ENCODE measurements at places on chromosomes 16 and 17.

- DNase-seq = no peak
Measured at GRCh38 chr16:27195941-27196595, 7.3 kb upstream of the KDM8 start.

DNA sequence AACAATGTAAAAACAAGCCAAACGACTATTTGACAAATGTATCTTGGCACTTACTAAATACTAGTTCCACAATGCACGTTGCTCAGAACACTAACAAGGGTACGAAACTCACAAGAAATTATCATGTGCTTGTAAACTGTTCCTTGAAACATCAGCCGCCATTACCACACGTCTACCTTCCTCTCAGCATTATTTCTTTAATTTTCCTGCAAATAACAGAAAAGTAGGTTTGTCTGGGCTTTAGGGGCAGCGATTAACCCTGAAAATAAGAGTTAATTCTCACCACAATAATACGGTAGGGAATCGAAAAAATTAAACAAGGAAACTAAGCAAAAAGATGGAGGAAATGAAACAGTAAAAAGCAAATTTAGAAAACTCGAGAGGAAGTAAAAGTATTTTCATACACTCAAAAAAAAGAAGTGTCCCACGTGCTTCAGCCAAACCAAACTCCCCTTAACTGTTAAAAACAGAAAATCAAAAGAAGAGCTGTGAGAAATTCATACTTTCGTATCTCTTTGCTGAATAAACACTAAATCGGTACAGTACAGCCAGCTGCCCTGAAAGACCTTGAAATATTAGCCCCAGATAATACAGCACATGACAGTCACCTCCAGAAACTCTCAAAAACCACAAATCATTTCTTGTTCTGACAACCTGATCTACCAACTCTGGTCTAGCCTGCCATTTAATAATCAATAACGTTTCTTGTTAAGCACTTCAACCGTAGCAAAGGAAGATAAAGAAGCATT lies 1.2 kb downstream of the ARHGAP17 start:
- DNase-seq = no peak

- DNase-seq = no peak
Measured at GRCh38 chr16:9357829-9358228, 266.4 kb downstream of the HAPSTR1 start.

GRCh38 chr17:49553676-49554335 lies 21.9 kb upstream of the NXPH3 start:
- no peak for DNase-seq

- DNase-seq = no peak
Measured at GRCh38 chr17:69404399-69404798, 10.1 kb upstream of the MAP2K6 start.

- DNase-seq = no peak
Measured at GRCh38 chr16:27945233-27945973, 118.1 kb downstream of the GSG1L start.

- no peak for DNase-seq
Measured at GRCh38 chr17:14719942-14720341, 419.1 kb downstream of the HS3ST3B1 start.

GRCh38 chr17:64780096-64781013 lies 118.2 kb upstream of the SMURF2 start:
- no peak for DNase-seq

- no peak for DNase-seq
Measured at GRCh38 chr16:78323315-78323714, 223.9 kb downstream of the WWOX start.

GRCh38 chr16:67775273-67775672 lies 31.1 kb downstream of the RANBP10 start:
- no peak for DNase-seq

DNA sequence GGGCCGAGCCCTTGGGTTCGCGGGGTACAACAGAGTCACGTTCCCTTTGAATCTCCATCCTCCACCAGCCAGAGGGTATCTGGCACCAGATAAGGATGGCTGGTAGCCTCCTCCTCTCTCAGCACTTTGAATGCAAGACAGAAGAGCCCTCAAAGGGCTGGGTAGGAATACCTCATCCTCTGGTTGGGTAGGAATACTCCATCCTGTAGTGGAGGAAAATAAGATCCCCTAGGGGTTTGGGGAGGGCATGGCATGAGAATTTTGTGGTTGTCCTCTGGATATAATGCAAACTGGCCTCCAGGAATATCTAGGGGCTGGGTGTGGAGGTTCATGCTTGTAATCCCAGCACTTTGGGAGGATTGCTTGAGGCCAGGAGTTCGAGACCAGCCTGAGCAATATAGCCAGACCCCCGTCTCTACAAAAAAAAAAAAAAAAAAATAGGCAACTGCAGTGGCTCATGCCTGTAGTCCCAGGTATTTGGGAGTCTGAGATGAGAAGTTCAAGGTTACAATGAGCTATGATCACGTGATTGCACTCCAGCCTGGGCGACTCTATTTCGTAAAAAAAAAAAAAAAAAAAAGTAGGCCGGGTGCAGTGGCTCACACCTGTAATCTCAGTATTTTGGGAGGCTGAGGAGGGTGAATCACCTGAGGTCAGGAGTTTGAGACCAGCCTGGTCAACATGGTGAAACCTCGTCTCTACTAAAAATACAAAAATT lies 2.7 kb downstream of the IGFBP4 start:
- DNase-seq = no peak

GRCh38 chr17:17150448-17150800 lies 55.7 kb downstream of the PLD6 start:
- no peak for DNase-seq

DNA sequence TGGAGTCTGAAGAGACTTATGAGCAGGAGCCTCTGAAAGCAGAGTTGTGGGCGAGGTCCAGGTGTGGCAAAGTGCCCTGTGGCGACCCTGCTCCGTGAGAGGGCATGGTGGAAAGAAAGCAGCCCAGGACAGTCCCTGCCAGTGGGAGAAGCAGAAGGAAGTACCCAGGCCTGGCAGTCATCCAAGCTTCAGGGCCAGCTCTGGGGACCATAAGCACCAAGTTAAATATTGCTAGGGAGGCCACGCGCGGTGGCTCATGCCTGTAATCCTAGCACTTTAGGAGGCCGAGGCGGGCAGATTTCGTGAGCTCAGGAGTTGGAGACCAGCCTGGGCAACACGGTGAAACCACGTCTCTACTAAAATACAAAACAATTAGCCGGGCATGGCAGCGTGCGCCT lies 4.9 kb upstream of the ASGR1 start:
- DNase-seq = no peak

DNA sequence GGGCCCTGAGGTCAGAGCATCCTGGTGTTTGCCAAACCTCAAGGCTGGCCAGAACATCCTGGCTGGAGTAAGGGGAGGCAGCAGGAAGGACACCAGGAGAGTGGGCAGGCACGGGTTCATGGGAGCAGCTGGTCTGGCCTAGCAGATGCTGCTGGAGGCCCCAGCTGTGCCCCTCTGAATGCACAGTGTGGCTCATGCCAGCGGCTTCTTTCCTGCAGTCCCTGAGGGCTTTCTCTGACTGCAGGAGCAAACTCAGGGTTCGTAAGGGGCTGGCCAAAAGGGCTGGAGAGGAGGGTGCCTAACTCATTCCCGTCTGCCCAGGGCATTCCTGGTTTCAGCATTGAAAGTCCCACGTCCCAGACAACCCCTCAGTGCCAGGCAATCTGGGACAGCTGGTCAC lies 78.7 kb downstream of the ZDHHC7 start:
- DNase-seq = no peak

- peak; percentile 54 for DNase-seq
Measured at GRCh38 chr16:4370570-4371356, 885 bp upstream of the VASN start.

DNA sequence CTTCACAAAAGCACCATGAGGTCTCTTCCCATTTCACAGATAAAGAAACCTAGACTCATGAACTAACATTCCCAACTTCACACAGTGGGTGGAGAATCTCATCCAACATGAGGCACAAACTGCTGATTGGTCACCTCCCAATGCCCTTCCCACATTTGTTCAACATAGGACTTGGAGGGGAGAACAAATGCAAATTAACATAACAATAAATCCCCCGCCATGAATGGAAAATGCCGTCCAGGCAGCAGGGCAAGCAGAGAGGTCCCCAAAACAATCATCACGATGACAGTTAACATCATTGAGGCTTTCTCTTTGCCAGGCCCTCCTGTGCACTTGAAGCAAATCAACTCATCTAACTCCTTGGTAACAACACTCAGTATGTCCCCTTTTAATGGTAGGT lies 185.3 kb downstream of the TMEM132E start:
- no peak for DNase-seq

DNA sequence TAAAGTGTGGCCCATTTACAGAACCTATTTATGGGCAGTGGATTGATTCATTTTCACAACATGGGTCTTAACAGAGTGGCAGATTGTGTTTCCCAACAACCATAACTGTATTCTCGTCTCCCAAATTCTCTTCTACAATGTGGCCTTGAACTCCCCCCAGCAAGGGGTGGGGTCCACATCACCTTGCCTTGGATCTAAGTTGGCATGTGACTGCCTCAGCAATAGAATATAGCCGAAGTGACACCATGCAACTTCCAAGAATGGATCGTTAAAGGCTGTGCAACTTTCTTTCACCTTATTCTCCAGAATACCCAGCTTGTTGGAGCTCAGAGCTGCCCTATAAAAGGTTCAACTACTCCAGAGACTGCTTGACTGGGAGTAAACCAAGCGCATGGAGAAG lies 72.0 kb upstream of the CDH5 start:
- no peak for DNase-seq

- DNase-seq = no peak
Measured at GRCh38 chr16:56513972-56514371, 5.9 kb downstream of the BBS2 start.

- no peak for DNase-seq
Measured at GRCh38 chr17:1244606-1245012, 25.6 kb upstream of the BHLHA9 start.

DNA sequence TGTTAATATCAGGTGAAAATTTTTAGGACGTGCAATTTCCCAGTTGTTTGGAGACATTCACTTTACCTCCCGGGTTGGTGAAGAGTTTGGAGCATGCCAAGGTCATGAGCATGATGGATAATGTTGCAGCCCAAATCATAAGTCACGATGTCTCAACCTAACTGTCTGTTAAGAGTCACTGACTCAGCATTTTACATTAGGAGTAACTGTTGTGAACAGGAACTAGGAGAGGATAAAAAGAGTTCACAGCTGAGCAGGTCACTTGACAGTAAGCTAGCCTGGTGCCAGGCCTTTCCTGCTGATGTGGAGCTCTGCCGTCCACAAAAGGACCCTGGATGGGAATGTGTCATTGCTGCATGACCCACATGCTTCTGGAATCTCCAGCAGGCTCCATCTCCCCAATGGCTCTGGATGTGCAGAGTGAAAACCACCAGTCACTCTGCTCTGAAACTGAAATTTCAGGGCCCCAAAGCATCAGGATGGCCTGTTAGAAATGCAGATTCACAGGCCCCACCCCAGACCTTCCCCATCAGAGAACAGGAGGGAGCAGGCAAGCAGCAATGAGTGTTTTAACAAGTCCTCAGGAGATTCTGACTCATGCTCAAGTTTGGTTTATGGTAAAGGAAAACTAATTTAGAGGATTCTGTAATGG lies 371.6 kb upstream of the MAF start:
- no peak for DNase-seq

DNA sequence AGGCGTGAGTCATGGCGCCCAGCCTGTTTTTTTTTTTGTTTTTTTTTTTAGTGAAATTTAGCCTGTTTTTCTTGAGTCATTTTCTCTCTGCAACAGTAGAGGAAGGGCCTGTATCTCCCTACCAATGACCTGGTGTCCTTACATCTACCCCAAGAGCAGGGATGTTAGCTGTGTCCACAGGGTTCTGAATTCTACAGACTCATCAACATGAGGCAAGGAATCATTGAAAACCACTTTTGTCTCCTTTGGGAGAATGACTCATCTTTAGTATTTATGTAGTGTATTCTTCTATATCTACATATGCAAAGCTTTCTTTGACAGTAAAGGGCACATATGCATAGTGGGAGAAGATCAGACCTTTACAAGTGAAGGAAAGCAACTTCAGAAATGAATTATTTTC lies 105.3 kb downstream of the SPECC1 start:
- DNase-seq = no peak

DNA sequence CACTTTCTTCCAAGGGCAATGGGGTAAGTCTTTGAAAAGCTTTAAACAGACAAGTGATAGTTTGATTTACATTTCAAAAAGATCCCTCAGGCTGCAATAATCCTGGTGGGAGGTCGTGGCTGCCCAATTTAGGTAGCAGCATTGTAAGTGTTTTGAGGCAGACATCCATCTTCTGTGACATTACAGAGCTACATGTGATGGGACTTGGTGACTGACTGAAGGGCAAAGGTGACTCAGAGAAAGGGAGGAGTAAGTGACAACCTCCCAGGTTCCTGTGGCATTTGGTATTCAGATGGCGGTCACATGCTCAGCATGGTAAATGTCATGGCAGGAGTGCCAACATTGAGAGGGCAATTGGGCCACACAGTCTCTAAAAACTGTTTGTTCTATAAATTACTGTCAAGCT lies 26.5 kb downstream of the STAT3 start:
- no peak for DNase-seq

DNA sequence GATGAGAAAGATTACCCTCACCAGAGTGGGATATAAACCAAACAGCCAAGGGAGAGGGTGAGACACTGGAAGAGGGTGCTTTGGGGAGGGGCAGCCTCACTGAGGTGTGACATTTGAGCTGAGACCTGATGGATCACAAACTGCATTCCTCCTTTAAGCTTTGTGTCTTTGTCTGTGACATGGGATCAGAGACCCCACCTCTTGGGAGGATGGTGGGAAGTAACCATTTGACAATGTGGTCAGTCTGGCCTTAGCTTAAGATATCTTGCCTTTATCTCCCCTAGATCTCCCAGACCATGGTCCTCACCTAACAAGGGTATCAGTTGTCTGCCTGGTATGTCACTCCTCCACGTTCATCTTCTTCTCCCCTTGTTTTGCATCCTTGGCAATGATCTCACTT lies 163.4 kb downstream of the SHISA9 start:
- DNase-seq = no peak

DNA sequence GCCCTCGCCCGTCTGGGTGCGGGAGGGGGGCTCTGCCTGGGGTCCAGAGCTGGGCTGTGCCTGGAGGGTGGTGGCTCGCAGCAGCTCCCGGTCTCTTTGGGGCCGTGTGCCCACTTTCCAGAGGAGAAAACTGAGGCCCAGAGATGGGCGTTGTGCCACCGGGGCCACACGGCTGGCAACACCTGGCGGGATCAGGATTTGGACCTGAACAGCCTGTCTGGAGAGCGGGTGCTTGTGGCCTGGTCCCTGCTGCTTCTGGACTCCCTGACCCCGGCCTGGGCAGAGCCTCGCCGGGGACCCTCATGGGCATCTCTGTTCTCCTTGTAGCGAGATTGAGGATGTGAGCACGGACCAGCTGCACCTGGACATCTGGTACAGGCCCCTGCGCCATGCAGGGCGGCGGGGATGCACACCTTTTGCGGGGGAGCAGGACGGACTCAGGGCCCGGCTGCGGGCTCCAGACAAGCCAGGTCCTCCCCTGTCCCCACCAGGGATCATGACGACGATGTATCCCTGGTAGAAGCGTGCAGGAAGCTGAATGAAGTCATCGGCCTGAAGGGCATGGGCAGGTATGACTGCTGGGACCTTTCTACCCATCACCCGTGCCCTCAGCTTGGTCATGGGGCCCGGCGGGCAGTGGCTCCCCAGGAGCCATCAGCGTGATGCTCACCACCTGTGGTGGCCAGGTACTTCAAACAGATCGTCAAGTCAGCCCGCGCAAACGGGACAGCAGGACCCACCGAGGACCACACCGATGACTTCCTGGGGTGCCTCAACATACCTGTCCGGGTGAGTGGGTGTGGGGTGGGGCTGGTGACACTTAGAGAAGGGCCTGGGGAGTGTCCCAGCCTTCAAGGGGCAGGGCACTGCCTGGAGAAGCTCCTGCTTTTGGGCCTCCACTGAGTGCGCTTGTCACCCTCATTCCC lies 8.3 kb downstream of the BAIAP3 start:
- no peak for DNase-seq
